ENCODE measurements at places on chromosomes 5 and 9.
A peak's percentile ranks its signal among the peaks of the same experiment; 100 is the strongest.

GRCh38 chr9:89641980-89642379 is 37.2 kb downstream of the GADD45G start:
- DNase-seq = no peak

DNA sequence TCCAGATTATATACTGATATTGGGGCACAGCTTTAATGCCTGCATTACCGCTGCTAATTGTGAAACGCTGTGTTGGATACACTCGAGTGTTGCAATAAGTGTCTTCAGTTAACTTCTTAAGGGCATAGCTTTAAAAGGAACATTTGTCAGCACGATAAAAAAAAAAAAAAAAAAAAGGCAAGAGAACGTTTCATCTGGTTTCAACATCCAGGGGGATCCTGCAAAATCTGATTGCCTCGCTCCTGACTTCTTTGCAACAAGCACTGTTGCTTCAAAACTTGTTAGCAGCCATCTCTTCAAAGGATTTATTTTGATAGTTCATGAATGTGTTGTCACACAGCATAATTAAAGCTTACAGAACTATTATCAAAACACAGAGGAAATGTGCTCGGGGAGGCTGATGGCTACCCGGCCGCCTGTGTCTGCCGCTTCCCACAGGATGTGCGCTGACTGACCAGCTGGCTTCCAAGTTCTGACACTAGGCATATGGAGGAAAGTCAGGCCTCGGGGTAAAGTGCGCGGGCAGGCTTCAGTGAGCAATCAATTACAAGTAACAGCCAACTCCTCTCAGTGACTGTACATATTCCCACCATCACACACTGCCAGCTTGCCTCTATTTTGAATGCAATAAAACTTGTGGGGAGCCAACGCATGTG is 77.7 kb downstream of the EBF1 start:
- peak; percentile 93 for DNase-seq

- DNase-seq = peak; percentile 7
Observed at GRCh38 chr5:107378218-107378899, 292.4 kb downstream of the EFNA5 start.

DNA sequence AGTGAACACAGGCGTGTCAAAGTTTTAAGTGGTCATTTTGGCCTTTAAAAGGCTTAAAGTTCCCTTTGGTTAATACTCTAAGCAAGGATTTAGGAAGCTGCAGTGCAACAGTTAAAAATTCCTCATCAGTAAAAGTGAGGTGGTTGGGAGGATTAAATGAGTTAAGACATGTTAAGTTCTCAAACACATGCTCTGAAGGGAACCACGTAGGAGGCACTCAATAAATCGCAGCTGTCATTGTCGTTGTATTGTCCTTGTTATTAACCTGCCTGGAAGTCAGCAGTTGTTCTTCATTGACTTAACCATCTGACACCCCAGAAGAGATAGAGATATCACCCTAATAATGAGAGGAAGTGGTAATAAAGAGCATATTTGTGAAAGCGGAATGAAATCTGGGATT is 247.5 kb downstream of the MARCHF11 start:
- no peak for DNase-seq

GRCh38 chr9:8610256-8610655 is 810.7 kb upstream of the DMAC1 start:
- DNase-seq = no peak

GRCh38 chr5:83417884-83418283 is 53.7 kb upstream of the VCAN start:
- DNase-seq = no peak

GRCh38 chr5:105565531-105565930 is 2002.9 kb upstream of the NUDT12 start:
- no peak for DNase-seq

- DNase-seq = no peak
Observed at GRCh38 chr9:2198956-2199635, 183.9 kb downstream of the SMARCA2 start.

GRCh38 chr9:36192196-36192595 is 1.5 kb downstream of the CLTA start:
- DNase-seq = no peak

- no peak for DNase-seq
Observed at GRCh38 chr9:108720191-108720642, 135.6 kb downstream of the ACTL7B start.

GRCh38 chr9:1962122-1962521 is 53.0 kb upstream of the SMARCA2 start:
- DNase-seq = no peak

GRCh38 chr5:82164977-82165713 is 113.0 kb downstream of the RPS23 start:
- DNase-seq = peak; percentile 42

DNA sequence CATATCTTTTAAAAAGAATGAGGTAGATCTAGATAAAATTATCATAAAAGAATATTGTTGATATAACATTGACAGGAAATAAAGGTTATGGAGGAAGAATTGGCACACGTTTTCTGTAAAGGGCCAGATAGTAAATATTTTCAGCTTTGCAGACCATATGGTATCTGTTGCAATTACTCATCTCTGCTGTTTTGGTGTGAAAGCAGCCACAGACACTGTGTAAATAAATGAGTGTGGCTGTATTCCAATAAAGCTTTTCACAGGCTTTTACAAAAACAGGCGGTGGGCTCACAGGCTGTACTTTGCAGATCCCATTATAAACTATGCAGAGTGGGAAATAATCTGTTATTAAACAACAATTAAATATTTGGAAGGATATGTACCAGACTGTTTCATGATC is 87.4 kb downstream of the SGCD start:
- DNase-seq = peak; percentile 19

- no peak for DNase-seq
Observed at GRCh38 chr5:175556794-175557193, 78.4 kb downstream of the SFXN1 start.
